ENCODE measurements at places on chromosomes 6 and 20.

- DNase-seq, result no peak
Observed at GRCh38 chr20:36473164-36473563, 68.2 kb upstream of the MYL9 start.

GRCh38 chr6:35475573-35475972, 7.4 kb downstream of the RPL10A start:
- DNase-seq, result no peak

DNA sequence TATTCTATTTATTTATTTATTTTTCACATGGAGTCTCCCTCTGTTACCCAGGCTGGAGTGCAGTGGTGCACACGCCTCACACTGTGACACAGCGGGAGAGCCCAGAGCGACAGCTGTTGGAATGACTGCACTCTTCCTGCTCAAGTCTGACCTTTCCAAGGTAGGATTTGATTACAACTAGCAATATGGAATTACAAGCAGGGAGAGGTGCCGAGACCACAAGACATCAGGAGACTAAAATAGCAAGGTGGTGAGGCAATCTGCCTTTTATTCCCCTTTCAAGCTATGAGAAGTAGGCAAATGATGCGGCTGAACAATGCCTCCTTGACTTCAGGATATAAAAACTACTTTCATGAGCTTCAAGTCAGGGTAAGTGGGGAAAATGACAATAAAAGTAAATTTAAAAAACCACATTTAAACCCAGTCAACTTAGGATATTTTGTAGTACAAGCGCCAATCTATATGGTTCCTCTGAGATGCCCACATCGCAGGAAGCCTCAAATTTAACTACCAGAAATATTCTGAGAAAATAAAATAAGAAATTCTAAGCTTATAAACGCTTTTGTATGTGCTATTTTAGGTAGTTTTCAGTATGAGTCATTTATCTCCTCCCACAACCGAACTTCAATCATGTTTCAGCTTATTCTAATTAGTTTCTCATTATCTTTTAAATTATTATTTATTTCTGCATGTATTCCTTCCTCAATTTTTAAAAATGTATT, 146.9 kb upstream of the SGK1 start:
- no peak for DNase-seq

DNA sequence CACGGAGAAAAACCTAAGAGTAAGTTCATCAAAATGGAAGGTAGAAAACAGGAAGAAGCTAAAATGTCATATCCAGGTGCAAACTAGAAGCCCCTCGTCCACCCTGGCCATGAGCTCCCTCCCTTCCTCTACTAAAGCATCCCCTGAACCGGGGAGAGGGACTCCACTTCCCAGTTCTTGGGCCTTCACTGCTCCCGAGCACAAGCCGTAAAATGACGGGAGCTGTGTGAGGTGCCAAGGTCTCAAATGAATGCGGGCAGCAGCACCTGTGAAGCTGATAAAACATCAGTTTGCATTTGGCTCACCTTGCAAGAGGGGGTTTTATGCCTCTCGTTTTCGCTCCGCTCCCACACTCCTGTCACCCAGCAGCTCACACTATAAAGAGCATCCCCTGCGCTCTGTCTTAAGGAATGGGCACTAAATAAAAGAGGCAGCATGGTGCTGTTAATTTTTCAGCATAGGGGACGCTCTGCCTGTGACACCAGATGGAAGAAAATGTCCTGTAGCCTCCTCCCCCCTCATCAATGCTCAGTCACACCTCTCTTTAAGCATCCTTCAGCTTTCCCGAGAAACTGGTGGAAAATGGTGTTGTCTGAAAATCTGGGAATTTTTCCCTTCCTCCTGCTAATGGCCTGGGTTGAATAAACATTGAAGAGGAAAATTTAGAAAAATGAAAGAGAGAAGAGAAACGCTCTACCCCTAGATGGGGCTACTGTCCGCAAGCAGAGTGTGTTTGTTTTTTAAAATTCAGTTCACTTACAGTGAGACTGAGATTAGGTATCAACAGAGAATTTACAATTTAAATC, 563.0 kb upstream of the AGPAT4 start:
- no peak for DNase-seq

DNA sequence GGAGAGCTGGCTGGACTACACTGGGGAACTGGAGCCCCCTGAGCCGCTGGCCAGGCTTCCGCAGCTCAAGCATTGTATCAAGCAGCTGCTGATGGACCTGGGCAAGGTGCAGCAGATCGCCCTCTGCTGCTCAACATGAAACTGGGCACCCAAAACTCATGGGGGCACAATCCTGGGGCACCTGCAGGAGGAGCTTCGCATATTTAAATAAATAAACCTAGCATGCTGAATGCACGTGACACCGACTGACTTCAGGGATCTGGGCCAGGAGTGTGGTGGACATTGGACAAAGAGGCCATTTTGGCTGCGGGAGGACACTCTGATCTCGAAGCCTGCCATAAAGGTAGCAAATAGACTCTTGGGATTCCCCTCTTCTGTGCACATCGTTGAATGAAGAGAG, 6.8 kb downstream of the SCAND1 start:
- no peak for DNase-seq

GRCh38 chr6:129673748-129674147, 36.2 kb downstream of the ARHGAP18 start:
- DNase-seq, result no peak

DNA sequence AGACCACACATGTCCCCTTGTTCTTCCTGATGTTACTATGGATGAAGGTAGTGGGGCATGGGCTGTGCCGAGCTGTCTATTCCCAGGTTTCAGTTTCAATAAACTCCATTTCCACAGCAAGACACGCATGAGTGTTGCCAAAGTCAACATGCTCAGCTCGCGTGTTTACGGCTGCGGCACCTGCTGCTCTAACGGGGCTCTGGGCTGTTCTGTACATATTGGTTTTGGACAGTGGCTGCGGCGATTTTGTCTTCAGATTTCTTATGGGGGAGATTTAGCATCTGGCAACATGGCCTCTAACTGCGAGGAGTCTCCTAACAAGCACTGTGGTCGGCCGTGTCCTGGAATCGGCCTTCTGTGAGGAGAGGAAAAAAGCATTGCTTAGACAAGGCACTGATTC, 58.6 kb downstream of the TMEM242 start:
- no peak for DNase-seq

DNA sequence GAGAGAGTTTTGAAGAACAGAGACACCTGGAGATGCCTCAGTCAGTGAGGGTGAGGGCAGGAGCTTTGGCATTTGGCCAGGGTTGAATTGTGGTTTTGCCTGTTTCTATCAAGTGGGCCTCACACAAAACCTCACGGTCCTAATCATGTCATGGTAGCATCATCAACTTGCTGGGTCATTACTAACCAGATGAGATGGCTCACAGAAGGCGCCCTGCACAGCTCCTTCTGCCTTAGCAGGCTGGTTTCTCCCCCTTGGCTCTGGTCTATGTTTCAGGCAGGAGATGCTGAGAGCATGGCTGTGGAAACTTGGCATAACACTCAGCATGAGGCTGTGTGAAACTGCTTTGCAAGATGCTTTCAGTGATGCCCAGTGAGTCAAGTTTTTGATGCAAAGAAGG, 99.3 kb downstream of the LRRC1 start:
- DNase-seq, result no peak

DNA sequence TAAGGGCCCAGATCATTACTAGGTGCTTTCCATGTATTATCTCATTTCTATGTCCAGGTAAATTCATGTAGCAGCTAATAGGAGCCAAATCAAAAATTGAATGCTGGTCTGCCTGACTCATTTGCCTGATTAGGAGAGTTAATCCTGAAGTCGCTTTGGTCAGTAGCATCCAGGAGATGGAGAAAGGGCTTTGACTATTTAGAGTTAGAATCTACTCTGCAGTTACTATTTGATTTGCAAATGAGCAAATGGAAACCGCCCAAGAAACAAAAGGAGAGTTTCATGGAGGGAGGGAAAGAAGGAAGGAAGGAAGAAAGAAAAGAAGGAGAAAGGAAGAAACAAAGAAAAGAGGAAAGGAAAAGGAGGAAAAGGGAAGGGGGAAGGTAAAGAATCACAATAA, 539.6 kb upstream of the MMS22L start:
- DNase-seq, result no peak

DNA sequence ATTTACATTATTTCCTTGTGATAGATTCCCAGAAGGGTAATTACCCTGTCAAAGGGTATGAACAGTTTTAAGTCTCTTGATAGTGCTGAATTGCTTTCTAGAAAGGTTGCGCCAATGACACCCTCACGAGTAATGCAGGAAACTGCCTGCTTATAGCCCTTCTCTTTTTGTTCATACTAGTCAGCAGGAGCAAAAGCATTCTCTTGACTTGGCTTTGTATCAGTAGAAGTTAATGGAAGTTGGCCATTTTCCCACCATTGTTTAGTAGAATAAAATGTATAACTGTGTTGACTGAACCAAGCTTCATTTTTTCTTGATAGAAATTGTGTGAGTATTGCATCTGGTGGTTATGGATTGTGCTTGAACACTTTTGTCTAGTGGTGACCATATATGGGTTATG, 100.1 kb downstream of the FARS2 start:
- DNase-seq, result no peak

- DNase-seq, result no peak
Observed at GRCh38 chr20:20608041-20608440, 104.4 kb downstream of the RALGAPA2 start.

- no peak for DNase-seq
Observed at GRCh38 chr6:109695468-109695867, 4.4 kb downstream of the FIG4 start.

DNA sequence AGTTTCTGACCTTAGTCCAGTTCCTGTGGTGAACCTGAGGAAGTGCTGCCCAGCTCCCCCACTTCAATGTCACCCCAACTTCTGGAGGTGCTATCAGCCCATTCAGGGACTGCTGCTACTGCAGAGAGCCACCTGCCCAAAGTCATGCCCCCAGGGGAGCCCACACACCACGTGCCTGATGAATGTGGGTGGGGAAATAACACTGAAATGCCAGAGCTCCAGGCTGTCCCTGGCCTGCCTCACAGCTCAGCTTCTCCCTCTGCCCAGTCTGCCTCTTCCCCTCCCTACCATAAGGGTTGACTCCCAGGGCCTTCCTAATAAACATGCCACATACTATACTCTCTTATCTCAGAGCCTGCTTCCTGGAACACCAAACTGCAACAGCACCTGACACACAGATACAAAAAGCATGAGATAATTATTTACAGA, 276.4 kb upstream of the MOCS1 start:
- DNase-seq, result no peak

GRCh38 chr6:82924799-82925535, 140.7 kb downstream of the UBE3D start:
- DNase-seq, result no peak

DNA sequence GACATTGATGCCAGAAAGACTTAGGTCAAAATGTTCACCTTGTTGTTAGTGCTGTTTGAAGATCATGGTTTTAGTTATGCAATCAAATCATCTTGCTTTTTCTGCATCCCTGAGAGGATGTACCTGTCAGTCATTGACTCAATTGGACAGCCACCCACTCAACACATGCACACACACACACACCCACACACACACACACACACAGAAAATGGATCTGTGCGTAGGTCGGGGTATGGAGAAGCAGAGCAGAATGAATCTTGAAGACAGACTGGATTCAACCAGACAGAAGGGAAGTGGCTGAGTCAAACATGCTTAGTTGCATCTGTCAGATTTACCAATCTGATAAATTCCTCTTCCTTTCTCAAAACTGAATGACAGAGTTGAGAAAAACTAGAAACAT, 19.1 kb upstream of the ZSCAN23 start:
- DNase-seq, result no peak

DNA sequence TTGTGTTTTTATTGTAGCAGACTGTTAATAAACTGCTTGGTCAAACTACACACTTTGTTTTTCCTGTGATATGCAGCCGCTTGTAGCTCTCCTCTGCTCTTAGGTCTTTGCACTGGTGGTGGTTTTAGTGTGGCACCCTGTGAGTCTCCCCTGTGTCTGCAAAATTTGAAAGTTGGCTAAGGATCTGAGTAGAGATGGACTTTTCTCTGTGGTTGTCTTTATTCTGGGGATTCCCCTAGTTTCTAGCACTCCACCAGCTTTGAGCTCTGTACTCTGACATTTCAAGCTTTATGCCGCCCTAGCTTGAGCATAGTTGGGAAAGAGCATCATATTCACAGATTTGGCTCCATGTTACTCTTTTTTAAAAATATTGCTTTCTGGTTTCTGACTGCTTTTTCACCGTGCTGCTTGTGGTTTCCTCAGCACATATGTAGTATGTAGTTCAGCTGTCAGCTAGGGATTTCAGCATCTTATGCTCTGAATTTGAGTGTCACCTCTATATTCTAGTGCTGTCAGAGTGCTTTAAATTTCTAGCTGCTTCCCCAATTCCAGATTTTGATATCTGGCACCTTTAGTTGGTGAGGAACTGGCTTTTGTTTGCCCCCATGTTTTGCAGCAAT, 25.4 kb downstream of the CDYL start:
- DNase-seq, result no peak

DNA sequence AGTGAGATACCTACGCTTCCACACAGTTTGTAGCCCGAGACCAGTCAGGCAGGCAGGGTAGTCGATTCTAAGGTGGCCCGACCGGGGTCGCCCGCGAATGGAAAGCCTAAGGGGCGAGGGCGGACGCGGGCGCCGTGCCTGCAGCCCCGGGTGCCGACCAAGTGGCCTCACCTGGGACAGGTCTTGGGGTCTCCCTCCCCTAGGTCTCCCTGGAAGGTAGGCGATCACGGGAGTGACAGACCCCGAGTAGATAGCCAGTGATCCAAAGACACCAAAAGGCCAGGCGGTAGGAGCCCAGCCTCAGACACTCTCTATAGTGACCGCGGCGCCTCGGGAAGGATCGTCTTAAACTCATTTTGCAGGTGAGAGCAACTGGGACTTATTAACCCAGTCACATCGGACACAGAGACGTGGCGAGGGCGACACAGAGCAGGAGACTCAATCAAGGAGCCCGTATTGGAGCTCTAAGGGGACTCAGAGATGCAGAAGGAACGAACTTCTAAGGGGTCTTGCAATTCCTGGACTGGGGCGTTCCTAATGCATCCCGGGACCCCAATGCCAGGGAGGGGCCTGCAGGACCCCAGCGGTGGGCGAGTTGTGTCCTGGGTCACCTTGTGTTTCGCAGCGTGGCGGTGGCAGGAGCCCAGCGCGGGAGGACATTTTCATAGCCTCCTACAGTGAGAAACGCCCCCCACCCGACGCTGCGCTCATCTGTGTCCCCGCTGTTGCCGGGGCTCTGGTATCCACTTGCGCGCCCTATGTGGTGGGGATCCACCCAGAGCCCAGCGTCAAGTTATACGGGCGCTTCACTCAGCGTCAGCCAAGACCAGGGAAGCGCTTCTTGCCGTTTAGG, 2.1 kb upstream of the VSX1 start:
- no peak for DNase-seq

DNA sequence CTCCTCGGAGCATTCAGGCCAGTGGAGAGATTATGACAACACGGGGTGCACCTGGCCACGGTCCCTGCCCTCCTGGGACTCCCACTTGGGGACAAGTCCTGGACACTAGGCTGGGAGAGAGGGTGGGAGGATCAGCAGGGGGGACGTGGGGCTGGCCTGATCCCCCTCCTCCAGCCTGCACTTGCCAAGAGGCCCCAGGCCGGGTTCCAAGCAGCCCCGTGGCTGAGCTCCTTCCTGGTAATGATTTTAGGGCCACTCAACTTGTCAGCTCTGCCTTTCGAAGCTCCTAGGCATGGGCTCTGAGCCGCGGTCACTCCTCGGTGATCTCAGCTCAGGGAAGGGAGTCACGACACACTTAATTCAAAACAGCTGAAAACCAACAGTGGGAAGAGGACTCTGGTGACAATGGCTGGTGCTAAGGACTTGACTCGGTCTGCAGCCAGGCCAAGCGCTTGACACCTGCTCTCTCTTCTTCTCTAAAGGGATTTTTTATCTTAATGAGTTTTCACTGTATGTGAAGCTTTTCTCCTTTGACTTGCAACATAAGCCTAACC, 161.7 kb downstream of the BMP7 start:
- no peak for DNase-seq
